Foreskin fibroblast (primary cell): ENCODE measurements at places on chromosomes 7 and 10.

GRCh38 chr7:130350945-130351790, 6.6 kb downstream of the CPA5 start:
- DNase-seq, result peak; percentile 63

GRCh38 chr7:50446542-50446960, 3.6 kb downstream of the FIGNL1 start:
- DNase-seq, result peak; percentile 5

GRCh38 chr7:27997188-27997707, 183.3 kb downstream of the JAZF1 start:
- no peak for DNase-seq

- DNase-seq, result no peak
Measured at GRCh38 chr7:8131694-8132605, 130.0 kb downstream of the ICA1 start.

GRCh38 chr10:54758791-54759190, 42.2 kb downstream of the PCDH15 start:
- no peak for DNase-seq

DNA sequence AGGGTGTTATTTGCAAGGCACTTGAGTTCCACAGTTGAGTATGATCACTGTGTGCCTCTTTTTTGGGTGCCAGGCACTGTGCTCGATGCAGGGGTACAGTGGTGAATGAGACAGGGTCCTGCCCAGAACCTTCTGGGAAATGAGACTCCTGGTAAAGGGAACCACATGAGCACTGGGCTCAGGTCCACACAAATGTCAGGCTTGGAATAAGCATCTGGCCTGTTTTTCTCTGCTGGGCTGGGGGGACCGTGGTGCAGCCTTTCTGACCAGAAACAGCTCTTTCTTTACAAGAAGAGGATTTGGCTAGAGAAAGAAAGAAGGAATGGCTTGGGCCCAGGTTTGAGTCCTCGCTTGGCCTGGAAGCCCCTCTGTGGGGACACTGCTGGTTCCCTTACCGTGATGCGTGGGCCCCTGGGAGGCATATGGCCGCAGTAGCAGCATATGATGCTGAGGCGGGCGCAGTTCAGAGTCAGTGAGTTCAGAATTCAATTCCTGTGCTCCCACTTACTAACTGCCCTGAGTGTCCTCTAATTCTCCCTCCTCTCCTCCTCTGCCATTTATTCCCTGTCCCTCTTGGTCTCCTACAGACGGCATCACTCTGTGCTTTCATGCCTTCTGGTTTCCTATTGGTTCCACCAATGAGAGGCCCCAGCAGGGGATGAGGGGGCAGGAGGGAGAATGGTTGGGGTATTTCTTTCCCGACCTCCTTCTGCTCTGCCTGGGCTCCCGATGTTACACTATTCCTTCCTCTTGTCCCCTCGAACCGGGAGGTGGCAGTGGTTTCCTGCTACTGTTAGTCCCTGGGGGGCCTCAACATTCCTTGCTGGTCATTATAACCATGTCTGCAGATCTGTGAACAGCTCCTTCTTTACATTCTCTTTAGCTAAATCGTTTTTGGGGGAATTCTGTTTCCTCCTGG, 9.6 kb upstream of the KCP start:
- DNase-seq, result no peak

GRCh38 chr7:70771451-70771850, 360.5 kb upstream of the GALNT17 start:
- no peak for DNase-seq

DNA sequence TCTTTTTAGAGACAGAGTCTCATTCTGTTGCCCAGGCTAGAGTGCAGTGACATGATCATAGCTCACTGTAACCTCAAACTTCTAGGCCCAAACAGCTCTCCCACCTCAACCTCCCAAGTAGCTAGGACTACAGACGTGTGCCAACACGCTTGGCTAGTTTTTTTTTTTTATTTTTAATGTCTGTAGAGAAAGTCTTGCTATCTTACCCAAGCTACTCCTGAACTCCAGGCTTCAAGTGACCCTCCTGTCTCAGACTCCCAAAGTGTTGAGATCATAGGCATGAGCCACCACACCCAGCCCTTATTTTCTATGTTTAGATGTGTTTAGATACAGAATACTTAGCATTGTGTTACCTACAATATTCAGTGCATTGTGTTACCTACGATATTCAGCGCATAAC, 46.4 kb downstream of the KMT2E start:
- DNase-seq, result no peak

DNA sequence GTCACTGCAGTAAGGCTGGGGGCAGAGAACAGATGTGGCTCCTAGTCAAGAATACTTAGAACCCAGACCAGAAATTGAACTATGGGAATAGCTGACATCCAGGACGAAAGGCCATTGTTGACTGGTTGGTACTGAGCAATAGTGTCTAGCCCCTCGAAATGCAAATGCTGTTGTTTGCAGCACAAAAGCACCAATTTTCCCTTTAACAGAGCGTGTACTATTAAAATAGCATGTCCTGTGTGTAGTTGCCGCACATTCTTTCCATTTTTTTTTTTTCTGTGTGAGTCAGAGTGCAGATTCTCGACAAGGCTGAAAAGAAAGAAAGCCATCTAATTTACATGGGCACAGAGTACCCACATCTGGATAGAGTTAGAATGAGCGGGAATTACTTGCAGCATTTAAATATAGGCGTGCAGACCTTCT, 302.4 kb downstream of the PTEN start:
- peak; percentile 84 for DNase-seq

- no peak for DNase-seq
Measured at GRCh38 chr10:68899186-68899745, 1.8 kb upstream of the DDX50 start.

- DNase-seq, result no peak
Measured at GRCh38 chr10:123135415-123136141, at the start of gene HMX3. HMX3 (plus strand) TSS chr10:123135970; CDS start chr10:123136051, 81 bp downstream.
